D721Med (cell line): ENCODE measurements at places on chromosomes 2 and 18.
A peak's percentile ranks its signal among the peaks of the same experiment; 100 is the strongest.

DNA sequence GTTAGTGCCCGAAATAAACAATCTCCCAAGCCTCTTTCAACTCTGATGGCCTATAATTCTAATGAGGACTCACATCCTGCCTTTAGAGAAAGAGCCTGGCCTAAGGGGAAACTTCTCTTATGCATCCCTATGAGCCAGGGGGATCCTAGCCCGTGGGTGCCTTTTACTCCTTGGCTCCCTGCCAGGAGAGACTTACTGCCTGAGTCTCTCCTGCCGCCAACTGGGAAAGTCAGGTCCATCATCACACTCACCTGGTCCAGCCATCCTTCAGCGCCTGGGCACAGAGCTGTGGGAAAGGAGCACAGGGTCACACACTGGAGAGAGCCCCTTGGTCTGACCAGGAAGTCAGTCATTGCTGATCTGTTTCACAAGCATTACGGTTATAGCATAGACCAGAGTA is 24.1 kb downstream of the ENOSF1 start:
- DNase-seq: no peak

DNA sequence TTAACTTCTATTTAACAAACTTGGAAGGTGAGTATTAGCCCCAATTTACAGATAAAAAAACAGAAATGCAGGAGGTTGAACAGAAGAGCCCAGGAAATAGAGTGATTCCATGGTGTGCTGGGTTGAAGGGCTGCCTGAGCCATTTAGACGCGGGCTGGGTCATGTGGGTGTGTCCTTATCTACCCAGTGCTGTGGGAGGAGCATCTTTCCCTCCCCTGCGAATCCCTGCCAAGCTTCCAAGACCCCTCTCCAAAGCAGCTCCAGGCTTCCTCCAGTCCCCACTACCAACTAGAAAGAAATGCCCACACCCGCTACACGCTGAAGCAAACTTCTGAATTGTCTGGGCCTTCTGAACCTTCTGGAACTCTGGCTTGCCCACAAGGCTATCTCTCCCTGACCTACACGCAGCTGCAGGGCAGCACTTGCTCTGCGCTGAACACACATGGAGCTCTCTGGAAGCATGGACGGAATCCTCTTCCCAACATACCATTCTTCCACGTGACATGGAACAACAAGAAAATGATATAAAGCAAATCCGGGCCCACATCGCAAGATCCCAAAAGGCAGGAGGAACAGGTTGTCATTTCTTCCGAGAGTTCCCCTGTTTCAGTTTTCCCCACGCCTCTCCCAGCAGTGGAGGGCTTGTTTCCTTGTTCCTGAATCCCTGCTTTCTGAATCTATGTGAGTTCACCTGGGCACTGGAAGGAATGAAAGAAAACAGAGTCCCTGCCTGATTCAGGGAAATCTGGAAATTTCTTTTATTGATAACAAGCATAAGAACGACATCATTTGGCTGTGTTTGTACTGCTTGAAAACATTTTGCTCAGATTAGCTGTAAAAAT is 562.7 kb upstream of the ID2 start:
- no peak for DNase-seq

DNA sequence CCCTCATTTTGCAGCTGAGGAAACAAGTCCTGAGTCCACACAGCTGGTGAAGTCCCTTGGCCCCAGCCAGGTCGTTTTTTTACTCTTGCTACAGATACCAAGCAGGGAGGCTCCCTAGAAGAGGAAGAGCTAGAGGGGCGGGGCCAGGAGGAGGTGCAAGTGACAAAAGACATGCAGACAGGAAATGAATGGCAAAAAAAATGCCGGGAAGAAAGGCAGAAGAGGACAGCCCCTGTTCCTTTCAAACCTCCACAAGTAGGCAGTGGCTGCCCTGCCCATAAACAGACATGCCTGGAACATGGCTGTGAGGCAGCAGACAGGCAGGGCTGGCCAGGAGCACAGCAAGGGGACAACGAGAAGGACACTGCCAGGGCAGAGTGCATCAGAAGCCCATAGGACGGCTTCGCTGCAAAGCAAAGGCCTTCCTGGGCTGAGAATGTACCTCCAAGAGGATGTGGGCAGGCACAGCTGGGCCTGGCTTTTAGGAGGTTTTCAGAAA is 108.7 kb downstream of the ZBTB7C start:
- no peak for DNase-seq

GRCh38 chr18:42850174-42851083 is 265.1 kb downstream of the RIT2 start:
- no peak for DNase-seq

GRCh38 chr2:203715744-203716143 is 9.3 kb downstream of the CD28 start:
- DNase-seq: no peak

DNA sequence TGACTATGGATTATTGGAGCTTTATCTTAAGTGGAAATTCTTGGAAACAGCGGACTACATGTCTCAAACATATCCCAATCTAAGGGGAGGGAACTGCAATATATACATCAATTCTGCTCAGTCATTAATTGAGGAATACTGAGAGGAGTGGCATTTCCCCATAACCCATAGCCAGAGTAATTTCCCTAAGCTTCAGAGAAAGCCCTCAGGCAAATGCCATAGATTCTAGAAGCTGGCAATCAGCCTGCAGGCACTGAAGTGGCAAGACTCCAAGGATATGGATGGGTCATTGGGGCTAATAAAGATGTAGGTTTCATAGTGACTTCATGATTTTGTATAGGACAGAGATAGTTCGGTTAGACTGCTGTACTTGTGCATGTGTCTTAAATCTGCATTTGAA is 1960.5 kb upstream of the PIK3C3 start:
- DNase-seq: no peak

DNA sequence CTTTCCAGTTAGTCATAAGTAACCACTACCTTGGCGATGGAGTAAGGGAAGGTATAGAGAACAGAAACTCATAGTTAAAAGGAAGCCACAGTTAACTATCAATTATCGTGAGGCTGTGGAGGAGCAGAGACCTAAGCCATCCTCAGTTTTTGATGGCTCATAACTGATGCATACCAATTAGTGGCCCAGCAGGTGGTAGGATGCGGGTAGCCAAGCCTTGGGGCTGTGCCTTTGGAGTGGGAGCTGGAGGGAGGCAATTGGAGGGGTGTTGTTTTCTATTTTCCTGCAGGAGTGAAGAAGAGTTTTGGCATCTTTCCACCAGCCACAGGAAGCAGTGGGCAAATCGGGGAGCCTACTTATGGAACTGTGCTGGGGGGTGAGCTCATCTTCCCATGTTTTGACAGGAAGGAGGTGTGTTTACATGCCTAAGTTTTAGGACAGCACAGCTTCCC is 194.8 kb downstream of the TPGS2 start:
- DNase-seq: no peak

DNA sequence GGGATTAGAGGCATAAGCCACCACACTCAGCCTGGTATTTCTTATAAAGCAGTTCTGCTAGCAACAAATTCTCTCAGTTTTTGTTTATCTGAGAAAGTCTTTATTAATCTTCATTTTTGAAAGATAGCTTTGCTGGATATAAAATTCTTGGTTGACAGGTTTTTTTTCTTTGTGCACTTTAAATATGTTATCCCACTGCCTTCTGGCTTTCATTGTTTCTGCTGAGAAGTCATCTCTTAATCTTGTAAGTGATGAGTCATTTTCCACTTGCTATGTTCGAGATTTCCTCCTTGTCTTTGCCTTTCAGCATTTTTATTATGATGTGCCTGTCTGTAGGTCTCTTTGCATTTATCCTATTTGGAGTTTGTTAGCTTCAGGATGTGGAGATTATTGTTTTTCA is 5.9 kb upstream of the ELAC1 start:
- DNase-seq: no peak

DNA sequence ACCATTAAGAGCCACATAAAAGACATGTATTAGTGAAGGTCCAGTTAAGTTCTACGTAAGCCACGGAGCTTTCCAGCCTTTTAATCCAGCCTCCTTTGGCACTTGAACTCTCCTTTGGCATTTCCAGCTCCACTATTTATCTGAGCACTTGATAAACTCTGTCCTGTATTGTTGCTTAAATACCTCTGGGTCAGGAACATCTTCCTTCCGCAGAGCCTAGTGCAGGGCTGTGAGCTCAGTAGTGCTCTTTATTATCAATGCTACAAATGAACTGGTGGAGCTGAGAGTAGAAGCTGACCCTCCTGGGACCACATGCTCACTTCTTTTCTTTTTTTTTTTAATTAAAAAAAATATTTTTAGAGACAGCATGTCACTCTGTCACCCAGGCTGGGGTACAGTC is 4.9 kb downstream of the STPG4 start:
- DNase-seq: no peak

- peak; percentile 39 for DNase-seq
Observed at GRCh38 chr2:235611349-235611748, 117.5 kb downstream of the AGAP1 start.

- DNase-seq: no peak
Observed at GRCh38 chr2:11647834-11648600, 22.0 kb downstream of the NTSR2 start.

DNA sequence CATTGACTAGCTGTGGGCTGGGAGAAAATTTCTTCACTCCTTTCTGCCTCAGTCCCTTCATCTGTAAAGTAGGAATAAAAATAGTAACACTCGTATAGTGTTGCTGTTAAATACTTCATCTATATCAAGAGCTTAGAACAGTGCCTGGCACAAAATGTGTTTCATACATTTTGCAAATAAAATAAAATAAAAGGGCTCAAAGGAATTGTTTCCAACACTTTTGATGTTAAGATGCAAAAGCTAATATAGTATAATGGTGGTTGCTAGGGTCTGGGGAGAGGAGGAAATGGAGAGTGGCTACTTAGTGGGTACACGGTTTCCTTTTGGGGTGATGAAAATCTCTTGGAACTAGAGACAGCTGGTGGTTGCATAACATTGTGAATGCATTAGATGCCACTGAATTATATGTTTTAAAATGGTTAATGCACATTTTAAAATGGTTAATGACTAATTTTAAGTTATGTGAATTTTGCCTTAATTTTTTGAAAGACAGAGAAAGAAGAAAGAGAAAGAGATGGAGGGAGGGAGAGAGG is 542.1 kb upstream of the ID2 start:
- no peak for DNase-seq

- DNase-seq: no peak
Observed at GRCh38 chr18:59865241-59865986, 34.4 kb upstream of the PMAIP1 start.
